ENCODE measurements at places on chromosomes 2 and 18.

GRCh38 chr2:36670881-36671595, 25.5 kb upstream of the VIT start:
- DNase-seq, result no peak

GRCh38 chr2:28780496-28780895, 28.9 kb downstream of the PPP1CB start:
- no peak for DNase-seq

DNA sequence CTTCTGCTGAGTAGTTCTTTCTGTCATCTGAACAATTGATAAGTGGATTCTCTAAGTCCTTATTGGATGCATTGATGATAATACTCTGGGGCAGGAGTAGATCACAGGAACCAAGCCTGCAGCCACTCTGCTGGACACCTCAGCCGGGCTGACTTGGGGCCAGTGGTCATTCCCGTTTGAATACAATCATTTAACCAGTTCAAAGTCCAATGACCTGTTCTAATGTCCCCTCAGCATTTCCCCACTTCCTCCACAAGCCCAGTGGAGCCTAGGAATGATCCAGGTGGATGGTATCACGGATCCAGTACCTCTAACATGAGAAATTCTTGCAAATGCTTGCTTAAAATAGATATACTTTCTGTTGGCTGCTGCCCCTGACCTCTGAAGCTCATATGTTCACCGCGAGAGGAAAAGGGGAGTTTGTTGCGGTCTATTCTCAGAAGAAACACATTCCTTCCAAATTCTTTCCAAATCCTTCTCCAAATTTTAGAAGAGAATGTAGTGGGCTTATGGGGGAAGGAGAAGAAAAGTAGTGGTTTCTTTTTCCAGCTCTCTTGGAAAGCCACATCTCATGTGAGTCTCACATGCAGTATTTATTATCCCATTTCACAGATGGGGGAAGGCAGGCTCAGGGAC, 170.9 kb downstream of the INHBB start:
- DNase-seq, result no peak

- no peak for DNase-seq
Measured at GRCh38 chr2:20597860-20598183, 53.1 kb downstream of the HS1BP3 start.

DNA sequence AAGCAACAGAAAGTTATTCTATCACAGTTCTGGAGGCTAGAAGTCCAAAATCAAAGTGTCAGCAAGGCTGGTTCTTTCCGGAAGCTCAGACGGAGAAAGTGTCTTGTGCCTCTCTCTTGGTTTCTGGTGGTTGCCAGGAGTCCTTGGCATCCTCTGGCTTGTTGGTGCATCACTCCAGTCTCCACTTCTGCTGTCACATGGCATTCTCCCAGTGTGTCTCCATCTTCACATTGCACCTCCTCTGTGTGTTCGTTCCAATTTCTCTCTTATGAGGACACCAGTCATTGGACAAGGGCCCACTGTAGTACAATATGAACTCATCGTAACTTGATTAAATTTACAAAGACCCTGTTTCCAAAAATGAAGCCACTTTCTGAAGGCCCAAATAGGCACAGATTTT, 175.4 kb upstream of the ATP5MC3 start:
- no peak for DNase-seq

DNA sequence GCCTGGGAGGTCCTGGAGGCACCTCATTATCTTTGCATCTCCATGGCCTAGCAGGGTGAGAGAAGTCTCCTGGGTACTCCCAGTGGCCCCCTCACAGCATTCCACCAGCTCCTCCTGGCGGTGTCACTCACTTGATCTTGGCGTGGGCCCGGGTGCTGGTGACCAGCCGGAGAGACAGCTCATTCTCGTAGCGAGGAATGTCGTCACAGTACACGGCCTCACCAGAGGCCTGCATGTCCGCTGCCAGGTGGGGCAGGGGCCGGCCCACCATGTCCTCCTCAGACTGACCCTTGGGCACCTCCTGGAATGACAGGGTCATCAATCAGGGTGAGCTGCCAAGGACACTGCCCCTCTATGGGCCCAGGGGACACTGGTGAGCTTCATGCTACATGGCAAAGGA, 42.4 kb downstream of the XDH start:
- DNase-seq, result no peak

- DNase-seq, result no peak
Measured at GRCh38 chr2:170711774-170712652, 3.1 kb upstream of the SP5 start.

- DNase-seq, result no peak
Measured at GRCh38 chr2:205682971-205683501, 735 bp downstream of the NRP2 start.

GRCh38 chr18:78792094-78792493, 187.5 kb upstream of the SALL3 start:
- no peak for DNase-seq

DNA sequence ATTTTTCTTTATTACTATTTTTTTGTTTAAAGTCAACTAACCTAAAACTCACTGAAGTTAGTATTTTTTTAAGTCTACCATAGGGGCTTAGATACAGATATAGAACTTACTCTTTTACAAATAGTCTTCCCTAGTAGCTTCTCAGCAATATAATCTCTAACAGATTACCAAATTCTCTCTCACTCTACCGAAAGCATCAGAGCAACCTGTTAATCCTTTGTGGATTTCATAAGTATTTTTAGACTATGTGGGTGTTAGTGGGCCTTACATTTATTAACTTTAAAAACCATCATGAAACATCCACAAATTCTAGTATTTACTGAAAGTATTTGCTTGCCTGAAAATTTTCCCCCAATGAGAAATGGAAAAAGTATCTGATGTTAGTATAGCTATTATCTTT, 84.6 kb upstream of the TFPI start:
- DNase-seq, result no peak

DNA sequence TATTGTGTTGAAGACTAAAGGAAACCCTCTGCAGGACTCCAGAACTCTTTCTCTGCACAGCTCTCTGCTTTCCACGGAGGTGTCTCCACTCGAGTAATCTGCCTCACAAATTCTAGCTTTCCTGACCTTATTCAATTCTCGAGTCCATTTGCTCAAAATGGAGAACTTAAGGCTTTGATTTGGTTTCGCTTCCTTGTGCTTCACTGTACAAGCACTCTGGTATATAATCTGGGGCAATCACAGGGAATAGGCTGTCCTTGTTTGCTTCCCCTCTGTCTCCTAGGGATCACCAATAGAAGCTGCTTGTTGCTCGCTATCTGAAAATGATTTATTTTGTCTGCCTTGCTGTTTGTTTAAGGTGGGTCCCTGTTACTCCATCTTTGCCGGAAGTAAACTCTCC, 129.1 kb upstream of the DOCK10 start:
- no peak for DNase-seq

- no peak for DNase-seq
Measured at GRCh38 chr2:24872344-24873115, 47.5 kb downstream of the ADCY3 start.

DNA sequence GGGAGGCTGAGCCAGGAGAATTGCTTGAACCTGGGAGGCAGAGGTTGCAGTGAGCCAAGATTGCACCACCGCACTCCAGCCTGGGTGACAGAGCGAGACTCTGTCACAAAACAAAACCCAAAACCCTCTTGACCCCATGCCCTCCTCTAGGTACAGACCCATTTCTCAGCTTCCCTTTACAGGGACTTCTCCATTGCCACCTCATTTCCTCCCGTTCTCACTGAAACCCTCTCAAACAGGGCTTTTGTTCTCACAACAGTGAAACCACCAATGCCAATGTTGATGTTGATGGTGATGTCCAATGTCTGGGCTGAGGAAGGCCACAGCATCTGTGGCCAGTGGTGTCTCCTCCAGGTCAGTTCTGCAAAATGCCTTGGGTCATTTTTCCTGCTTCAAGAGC, 69.0 kb upstream of the ZCCHC2 start:
- no peak for DNase-seq

DNA sequence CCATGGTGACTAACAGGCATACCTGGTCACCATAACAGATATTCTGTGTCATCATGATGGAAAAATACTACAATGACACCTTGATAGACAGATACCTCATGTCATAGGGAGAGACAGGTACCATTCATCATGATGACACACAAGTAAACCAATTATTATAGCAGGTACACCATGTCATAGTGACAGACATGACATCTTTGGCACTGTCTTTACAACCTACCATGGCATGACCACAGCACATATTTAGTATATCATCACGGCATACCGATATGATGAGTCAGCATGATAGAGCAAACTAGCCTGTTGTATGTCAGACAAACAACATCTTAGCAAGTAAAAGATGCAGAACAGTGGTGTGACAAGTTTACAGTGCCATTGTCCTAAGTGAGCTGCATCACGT, 101.3 kb upstream of the KLHL29 start:
- DNase-seq, result no peak

DNA sequence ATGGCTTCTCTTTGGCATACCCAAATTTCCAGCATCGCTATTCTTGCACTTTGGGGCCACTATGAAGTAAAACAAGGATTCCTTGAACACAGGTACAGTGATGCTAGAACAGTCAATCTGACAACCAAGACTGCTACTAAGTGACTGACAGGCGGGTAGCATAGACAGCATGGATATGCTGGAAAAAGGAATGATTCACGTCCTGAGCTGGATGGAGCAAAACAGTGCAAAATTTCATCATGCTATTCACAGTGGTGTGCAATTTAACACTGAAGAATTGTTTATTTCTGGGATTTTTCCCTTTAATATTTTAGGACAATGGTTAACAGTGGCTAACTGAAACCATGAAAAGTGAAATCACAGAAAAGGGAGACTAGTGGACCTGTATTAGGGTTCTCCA, 1511.2 kb upstream of the ZEB2 start:
- no peak for DNase-seq

GRCh38 chr2:36485521-36485920, 112.4 kb downstream of the FEZ2 start:
- DNase-seq, result no peak

- no peak for DNase-seq
Measured at GRCh38 chr2:20608666-20609348, 42.1 kb downstream of the HS1BP3 start.

DNA sequence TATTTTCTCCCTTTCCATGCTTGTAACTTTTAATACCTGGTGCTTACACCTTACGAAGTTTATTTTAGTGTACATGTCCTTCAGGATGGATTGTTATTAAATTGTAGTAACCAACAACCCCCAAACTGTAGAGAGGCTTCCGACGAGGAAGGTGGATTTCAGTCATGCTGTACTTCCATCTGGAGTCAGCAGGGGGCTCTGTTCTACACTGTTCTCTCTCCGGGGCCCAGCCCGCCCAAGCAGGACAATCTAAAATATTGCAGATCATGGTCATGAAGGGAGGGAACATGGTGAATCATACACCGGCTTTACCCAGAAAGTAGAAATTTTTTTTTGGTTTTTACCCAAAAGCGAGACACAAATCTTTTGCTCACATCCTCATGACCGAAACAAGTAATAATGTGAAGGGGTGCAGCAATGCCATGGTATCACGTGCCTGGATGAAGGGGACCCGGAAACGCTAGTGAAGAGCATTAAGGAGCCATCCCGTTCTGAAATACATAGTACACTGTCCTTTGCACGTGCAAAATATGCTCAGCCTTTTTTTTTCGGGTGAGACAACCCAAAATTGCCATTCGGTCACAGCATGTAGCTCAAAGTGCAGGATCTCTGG, 884.8 kb downstream of the EPHA4 start:
- DNase-seq, result peak; percentile 65

DNA sequence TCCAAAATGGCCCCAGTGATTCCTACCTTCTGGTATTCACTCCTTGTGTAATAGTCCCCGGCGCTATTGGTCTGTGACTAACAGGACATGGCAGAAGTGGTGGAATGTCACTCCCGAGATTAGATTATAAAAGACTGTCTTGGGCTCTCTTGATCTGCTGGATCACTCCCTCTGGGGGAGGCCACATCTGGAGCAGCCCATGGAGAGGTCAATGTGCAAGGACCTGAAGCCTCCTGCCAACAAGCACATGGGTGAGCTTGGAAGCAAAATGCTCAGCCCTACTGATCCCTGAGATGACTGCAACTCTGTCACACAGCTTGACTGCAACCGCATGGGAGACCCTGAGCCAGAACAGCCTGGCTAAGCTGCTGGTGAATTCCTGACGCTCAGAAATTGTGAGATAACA, 94.3 kb upstream of the GLI2 start:
- no peak for DNase-seq

DNA sequence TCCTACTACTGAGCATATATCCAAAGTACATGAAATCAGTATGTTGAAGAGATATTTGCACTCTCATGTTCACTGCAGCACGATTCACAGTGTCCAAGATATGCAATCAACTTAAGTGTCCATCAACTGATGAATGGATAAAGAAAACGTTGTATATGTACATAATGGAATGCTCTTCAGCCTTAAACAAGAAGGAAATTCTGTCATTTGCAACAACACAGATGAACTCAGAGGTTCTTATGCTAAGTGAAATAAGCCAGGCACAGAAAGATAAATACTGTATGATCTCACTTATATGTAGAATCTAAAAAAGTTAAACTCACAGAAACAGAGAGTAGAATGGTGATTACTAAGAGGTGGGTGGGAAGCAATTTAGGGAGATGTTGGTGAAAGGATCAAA, 149.2 kb downstream of the EVA1A start:
- no peak for DNase-seq

DNA sequence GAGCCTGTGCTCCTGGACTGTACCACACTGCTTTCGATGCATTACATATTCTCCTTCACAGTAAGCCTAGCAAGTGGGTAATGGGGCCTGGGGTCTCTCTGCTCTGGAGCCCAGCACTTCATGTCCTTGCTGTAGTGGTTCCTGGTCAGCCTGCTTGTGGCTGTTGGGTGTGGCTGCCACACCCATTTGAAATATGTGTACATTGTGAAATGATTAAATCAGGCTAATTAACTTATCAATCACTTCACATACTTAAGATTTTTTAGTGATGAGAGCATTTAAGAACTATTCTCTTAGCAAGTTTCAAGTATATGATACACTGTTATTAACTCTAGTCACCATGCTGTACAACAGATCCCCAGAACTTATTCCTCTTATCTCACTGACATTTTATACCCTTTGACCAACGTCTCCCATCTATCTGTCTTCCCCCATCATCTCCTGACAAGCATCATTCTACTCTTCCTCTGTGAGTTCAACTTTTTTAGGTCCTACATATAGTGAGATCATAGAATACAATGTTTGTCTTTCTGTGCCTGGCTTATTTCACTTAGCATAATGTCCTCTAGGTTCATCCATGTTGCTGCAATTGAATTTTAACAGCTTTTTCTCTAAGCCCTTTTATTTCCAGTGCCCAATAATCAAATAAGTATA, 92.1 kb downstream of the LYPD6 start:
- no peak for DNase-seq

DNA sequence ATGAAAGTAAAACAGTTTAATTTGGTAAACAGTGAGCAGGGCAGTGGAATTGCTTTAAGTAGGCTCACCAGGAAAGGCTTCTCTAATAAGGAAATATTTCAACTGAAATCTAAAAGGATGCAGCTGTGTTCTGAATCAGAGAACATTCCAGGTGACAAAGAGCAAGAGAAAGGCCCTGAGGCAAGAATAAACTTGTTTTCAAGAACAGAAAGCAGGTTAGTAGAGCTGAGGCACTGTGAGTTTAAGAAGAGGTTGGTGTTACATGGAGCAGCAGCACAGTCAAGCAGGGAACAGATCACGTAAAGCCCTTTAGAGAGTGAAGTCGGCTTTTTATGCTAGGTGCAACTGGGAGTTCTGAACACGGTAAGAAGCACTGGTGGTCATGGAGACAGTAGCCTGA, 57.0 kb upstream of the SCN1A start:
- no peak for DNase-seq

All from erythroblast (primary cell).